ENCODE measurements at places on chromosomes 6 and 20.

GRCh38 chr6:95244751-95245150, 332.6 kb upstream of the MANEA start:
- no peak for DNase-seq

DNA sequence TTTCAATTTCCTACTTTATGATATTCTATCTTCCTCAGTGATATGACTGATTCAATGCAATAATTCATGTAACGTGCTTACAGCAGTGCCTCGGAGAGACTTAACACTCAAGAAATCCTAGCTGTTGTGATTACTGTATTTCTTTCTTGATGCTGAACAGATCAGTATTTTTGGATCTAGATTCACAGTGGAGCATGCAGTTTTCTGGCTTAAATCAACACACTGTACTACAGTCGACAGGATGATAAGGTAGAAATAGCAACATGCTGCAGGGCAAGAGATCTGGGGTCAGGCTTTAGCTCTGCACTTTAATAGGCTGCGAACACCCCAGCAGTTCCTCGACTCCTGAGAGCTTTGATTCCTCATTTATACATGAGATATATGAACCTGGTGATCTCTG, 161.0 kb downstream of the AIG1 start:
- no peak for DNase-seq

DNA sequence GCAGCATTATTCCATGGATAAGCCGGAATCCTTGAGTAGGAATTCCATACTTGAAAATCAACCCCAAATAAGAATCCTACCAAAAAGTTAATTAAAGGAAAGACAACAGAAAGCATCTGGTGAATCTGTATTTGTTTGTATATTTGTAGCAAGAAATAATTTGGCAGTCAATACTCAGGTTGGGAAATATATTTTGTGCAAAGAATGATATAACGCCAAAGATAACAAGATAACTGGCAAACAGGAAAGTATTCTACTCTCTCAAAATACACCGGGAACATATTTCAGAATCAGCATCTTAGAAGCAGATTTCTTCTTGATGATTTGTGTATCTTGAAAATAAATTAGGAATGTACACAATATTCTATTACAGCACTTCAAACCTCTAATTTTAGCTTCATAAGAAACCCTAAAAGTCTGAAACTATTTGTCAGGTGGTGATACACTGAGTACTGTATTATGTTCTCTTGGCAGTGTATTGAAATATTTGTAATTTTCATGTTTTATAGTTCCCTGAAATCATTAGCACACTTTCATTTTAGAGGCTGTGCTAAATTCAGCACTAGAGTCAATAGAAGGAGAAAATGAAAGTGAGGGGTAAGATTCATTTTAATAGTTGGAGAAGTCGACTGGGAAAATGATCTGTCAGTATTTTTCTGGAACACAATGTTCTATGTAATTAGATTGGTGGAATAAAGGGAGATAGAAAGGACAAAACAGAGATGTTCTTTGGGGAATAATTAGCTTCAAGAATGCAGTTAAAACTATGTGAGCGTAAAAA, 879.7 kb upstream of the GJE1 start:
- no peak for DNase-seq

GRCh38 chr6:40714576-40715564, 127.7 kb upstream of the LRFN2 start:
- no peak for DNase-seq

DNA sequence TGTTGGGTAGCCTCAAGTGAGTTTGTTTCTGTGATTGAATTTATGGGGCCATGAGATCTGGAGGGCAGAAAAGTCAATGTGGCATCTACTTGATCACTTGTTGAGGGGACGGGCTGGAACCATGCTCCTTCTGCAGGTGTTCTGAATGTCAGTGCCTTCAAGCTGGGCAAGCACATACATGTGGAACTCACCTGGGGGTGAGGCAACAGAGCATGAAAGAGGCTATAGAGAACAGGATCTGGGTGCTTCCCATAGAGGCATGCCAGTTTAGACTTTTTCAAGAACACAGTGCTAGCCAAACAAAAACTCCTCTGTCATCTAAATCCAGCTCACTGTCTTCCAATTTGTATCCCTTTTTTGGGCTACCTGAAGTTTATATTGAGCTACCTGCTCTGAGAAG, 77.8 kb upstream of the SLC35B3 start:
- DNase-seq: no peak

DNA sequence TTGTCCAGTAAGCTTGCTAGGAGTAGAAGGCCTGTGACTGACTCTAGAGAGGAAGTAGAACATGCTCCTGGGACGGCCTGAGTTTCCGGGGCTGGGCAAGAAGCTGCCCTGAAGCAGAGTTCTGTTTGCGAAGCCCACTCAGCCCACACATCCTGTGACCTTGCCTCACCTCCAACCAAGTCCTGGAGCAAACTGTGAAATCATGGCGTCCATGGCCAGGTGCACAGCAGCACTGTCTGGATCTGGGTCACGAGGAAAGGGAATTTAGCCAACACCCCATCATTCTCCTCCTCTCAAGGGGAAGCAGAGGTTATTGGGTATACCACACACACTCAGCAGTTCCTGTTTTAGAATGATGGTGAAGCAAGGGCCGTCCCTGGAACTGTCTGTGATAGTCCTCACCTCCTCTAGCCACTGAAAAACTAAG, 87.5 kb downstream of the CRYBG1 start:
- no peak for DNase-seq

DNA sequence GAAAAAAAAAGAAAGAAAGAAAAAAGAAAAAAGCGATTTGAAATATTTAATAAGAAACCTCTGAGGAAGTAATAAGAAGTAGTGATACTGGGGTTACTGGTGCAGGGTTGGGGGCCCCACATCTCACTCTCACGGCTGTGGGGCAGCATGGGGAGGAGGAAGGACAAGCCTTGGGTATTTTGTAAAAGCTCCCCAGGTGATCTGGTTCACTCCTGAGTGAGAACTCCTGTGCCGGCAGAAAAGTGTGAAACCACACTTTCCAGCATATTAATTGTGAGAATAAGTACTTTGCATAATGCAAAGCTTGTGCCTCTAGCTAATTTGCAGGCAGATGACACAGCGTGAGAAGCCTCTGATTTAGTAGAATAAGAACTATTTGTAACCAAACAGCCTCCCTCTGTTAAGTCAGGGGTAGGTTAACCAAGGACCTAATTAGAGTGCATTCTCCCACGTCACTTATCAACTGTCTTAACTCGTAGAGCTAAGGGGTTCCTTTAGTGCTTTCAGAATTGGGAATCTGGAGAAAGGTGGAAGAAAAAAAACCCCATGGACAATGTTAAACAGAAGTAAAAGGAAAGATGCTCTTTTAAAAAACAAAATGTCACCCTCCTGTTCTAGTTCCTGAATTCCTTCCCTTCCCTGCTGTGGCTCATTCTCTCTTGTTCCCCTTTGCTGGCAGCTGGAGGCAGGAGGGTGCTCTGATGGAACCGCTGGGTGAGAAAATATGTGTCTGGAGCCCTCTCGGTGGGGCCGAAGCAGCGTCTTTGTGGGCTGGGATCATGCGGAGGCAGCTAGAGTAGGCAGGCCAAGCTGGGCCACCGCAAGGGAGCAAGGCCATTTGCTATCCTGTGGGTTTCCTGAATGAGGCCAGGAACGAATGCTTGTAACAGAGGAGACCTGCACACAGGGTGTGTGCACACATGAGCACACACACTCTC, 108.7 kb downstream of the FYN start:
- no peak for DNase-seq

GRCh38 chr20:44006578-44006977, 91.9 kb downstream of the TOX2 start:
- DNase-seq: no peak
